Smooth muscle cell of the brain vasculature (primary cell): ENCODE measurements at places on chromosomes 7 and 10.

DNA sequence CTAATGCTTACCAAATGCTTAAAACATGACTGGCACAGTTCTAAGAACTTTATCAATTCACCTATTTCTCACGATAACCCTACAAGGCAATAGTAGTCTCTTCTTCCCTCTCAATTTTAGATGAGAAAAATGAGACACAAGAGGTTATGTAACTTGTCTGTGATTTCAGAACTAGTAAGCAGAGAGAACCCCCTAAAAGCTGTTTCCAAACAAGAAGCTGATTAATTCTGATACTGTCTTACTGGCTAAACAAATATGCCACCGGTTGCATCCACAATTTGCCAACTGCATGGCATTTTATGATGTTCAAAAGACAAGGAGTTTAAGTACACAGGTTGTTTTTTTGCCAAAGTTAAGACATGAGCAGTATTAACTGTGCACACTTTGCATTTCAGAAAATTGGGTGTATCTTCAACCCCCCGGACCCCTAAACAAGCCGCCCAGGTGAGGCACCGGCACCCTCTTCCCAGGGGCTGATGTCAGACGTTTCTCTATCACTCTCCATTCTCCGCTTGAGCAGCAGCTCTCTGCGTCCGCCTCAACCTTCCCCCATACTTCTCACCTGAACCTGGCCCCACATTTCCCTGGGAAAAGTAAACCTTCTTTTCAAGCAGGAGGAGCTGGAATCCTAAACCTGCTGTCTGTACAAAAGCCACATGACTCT is 21.7 kb downstream of the RSU1 start:
- no peak for DNase-seq

DNA sequence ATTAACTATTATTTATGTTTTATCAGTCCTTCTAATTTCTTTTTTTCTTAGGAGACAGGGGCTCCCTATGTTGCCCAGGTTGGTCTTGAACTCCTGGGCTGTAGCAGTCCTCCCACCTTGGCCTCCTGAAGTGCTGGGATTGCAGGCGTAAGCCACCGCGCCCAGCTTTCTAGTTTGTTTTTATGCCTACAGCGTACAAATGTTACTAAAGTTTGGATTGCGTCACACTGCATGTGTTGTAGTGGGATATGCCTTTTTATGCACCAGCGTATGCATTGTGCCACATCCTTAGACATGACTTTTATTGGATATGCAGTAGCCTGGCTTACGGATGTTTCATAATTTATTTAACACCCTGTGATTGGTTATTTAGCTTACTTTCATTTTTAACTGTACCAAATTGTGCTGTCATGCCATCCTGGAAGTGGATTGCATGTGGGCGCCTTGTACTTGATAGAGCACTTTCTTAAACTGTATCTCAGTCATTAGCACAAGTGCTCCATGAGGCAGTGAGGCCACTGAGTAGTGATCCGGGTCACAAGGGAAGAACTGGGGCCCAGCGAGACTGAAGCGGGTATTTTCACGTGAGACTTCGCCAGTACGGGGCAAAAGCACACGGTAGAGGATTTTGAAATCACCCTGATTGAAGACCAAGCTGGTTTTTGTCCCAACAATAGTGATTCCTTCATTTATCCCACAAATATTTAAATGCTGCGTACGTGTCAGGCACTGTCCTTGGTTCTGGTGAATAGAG is 165.0 kb downstream of the MGMT start:
- no peak for DNase-seq

- DNase-seq: no peak
Observed at GRCh38 chr7:49400891-49401550, 372.4 kb upstream of the VWC2 start.

DNA sequence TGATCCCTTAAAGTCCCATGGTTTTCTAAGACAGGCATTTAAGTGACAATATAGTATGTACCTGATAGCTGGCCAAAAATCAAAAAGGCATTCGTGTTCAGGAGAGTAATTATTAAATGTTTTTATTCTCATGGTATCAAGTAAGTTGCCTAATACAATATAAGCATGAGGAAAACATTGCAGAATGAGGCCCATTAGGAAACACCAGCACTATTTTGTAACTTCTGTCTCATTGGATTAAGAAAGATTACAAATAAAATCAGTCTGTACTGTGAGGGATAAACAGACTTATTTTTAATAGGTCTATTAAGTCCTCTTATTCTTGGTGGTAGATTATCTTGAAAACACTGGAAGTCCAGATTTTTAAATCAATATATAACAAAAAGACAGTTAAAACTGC is 110.1 kb downstream of the SNX13 start:
- no peak for DNase-seq

DNA sequence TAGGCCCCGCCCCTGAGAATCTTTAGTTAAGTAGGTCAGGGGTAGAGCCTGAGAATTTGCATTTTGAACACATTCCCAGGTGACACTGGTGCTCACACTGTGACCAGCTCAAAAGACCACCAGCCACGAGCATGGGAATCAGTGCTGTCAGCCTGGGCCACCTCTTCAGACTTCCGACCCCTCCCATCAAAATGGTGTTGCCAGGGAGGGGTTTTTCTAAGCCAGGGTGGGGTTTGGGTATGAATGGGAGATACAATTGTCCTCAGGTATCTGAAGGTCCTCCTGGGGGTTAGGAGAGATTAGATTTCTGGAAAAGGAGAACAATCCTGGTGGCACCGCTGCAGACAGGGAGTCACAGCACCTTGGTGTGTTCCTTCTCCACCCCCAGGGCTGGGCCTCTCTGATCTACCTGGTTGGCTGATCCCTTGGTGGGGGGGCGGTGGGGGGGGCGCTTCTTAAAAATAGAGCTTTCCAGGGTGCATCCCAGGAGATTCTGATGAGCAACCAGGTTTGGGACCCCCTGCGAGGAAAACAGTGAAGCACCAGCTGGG is 111.5 kb upstream of the ANLN start:
- DNase-seq: no peak

DNA sequence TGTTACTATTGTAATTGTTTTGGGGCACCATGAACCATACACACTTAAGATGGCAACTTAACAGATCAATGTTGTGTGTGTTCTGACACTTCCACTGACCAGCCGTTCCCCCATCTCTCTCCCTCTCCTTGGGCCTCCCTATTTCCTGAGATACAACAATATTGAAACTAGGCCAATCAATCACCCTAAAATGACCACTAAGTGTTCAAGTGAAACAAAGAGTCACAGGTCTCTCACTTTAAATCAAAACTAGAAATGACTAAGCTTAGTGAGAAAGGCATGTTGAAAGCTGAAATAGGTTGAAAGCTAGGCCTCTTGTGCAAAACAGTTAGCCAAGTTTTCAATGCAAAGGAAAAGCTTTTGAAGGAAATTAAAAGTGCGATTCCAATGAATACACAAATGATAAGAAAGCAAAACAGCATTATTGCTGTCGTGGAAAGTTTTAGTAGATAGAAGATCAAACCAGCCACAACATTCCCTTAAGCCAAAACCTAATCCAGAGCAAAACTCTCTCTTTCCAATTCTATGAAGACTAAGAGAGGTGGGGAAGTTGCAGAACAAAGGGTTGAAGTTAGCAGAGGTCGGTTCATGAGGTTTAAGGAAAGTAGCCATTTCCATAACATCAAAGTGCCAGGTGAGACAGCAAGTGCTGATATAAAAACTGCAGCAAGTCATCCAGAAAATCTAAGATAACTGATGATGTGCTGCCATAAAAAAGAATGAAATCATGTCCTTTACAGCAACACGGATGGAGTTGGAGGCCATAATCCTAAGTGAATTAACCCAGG is 90.6 kb downstream of the MTPN start:
- no peak for DNase-seq

DNA sequence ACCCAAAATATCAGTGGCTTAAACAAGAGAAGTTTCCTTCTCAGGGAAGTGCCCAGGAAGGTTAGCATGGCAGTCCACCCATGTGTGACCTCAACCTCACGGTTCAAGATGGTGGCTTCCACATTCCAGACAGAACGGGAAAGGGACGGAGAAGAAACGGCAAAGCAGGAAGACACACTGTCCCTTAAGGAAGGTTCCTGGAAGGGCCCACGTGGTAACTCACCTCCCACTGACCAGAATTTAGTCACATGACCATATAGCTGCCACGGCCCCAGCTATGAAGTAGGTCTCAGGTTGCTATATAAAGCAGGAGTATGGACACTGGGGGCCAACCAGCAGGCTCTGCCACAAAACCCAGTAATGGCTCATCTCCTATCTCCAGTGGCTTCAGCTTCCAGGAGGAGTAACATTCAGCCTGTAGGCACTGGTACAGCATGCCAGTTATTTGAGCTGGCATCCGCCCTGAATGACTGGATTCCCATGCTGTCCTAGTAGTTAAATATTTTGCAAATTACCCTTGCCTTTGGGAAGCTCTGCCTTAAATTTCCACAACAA is 278.5 kb upstream of the KLF14 start:
- DNase-seq: no peak

DNA sequence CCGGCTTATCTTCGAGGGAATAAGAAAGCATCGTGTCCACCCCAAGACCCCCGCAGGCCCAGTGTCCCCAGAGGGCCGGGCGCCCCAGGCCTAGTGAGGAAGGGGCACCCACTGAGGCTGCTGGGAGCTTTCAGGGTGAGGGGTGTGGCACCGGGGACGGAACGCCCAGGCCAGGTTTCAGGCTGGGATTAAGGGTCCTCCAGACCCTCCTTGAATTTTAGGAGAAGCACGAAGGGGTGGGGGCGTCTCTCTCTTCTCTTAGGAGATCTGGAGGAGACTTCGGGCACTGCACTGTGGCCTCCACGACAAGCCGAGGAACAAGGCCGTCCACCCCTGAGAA is 96.8 kb downstream of the PDGFA start:
- no peak for DNase-seq

DNA sequence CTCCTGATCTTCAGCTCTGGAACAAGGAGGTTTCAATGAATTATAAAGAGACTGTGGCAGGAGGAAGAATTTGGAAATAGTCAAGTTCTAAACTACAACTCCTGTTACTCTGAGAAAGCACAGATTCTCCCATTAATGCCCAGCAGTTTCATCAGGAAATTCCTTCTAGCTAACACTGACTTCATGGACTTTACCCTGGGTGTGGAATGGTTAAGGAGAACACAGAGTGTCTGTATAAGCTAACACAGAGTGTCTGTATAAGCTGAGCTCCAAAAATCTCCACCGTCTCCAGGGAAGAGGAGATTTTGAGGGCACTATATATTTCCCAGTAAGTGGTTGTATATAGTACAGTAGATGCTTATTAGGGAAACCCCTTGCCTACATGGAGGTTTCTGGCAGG is 675.5 kb downstream of the XPNPEP1 start:
- no peak for DNase-seq

- DNase-seq: no peak
Observed at GRCh38 chr7:143379611-143380259, 1.4 kb upstream of the ZYX start.

DNA sequence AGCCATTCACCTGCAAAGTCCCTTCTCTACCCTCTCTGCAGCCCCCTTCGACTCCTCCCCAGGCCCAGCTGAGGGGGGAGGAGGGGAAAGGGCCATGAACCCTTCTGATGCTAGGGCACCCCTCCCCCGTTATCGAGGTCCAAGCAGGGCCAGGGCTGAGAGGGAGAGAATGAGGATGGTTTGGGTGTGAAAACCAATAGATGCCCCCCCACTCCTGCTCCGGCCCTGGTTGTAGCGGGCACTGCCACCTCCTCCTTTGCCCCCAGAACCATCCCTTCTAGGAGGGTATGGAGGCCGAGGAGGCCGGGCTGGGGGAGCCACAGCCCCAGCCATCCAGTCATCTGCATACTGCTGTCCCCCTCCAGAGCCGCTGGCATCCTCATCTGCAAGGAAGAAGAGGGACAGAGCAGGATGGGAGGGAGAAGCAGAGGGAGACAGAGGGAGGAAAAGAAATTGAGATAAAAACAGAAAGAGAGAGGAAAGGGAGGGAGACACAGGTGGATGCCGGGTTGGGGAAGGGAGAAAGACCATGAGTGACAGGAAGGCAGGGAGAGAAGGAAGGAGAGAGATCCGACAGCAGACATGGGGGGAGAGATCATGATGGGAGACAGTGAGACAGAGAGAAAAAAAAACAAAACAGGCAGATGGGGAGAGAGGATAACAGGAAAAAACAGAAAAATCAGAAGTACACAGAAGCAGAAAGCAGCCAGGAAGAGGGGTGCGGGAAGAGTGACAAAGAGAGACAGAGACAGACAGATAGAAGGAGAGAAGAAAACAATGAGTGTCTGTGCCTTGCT is 1.9 kb upstream of the GAL3ST4 start:
- DNase-seq: no peak

DNA sequence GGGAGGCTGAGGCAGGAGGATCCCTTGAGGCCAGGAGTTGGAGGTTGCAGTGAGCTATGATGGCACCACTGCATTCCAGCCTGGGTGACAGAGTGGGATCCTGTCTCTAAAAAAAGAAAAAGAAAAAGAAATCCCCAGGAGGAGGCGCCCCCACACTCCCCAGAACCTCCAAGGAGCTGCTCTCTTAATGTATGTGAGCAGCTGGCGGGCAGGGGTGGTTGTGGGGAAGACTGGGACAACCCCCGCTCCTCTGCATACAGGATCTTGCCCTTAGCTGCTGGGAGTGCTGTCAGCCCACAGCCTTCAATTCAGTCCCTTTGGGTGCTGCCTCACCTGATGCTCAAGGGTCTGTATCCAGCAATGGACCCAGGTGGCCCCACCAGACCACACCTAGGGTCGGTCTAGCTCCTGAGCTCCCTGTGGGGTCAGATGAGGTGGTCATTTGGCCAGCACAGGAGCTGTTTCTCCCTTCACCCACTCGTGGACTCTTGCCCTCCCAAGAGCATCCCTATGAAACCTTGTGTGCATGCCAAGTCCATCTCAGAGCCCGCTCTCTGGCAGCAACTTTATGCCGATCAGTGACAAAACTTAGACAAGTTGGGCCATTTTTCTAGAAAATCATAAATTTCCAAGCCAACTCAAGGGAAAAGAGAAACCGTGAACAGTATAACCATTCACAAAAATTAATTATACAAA is 97.5 kb downstream of the CREM start:
- no peak for DNase-seq

GRCh38 chr10:111102359-111102837 is 25.6 kb downstream of the ADRA2A start:
- DNase-seq: no peak

- no peak for DNase-seq
Observed at GRCh38 chr7:50814166-50814565, 31.5 kb upstream of the GRB10 start.

DNA sequence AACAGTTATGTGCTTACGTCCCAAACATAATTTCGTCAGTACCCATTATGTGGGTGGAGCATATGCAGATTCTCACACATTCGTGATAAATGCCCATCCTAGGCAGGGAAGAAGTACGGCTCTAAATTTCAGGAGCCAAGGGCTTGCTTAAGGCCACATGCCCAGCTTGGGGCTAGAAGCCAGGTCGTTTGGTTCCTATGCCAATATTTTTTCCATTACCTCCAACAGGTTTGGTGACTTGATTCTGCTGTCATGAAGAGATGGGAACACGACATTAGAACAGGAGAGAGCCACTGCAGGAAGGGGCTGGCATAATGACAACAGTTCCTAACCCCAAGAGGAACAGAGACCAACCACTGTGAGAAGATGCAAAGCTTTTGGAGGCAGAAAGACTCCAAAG is 85.1 kb downstream of the HIPK2 start:
- no peak for DNase-seq

DNA sequence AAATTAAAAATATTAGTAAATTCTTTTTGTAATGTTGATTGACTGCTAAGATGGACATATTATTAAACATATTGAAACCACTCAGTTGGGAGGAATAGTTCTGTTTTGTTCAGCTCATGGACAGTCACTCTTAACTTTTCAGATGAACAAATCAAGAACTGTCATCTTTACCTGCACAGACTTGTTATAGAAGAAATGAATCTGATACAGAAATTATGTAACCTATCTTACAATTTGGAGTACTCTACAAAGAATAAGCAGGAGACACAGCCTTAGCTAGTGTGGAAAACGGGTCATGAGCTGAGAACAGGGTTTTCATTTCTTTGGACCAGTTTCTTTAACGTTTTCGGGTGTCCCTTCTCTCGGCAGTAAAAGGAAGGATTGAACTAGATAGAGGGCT is 1.2 kb upstream of the ANLN start:
- DNase-seq: no peak
